GM10248 (cell line): ENCODE measurements at places on chromosomes 2 and 18.

GRCh38 chr2:6471419-6471818 is 394.3 kb downstream of the CMPK2 start:
- DNase-seq, result no peak

DNA sequence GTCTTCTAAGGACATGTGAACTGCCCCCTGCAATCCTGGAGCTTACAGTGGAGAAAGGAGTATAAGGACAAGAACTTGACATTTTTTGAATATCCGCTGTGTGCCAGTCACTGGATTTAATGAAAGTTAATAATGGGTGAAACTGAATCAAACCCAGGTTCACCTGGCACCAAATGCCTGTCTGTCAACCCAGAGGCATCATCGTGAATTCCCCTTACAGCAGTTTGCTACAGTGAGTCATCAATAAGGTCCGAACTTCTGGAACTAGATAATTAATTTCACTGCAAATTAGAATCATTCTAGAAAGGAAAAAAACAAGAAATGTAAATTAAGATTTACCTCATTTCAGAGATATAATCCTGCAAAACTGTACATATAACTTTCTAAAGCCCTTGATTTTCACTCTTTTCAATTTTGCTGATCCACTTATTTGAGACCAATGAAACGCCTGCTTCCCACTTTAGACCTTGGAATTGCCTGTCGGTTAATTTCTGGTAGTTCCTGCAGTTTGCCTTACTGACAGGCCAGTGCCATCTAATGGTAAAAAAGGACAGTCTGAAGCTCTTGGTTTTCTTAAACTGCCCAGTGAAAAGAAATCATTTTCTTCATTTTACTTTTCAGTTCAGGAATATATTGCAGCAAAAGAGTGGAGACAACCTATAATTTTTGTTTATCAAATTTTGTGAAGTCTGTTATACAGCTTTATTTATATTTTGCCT is 8.2 kb downstream of the DSG2 start:
- DNase-seq, result no peak

GRCh38 chr2:66694087-66694860 is 259.3 kb downstream of the MEIS1 start:
- DNase-seq, result no peak

DNA sequence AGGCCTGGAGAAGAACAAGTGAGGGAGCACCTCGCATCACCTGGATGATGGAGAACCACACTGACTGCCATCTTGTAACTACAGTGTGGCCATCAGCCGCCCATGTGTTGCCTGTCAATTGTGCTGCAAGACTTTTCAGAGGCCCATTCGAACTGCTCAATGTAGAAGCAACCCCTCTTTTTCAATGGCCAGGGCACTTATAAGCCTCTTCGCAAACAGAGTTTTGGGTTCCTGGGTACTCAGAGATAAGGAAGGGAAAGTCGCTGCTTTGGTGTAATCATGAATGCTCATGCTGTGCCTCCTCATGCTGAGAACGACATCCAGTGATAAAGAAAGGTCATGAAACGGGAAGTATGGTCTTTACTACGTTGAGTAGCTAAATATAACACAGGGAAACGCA is 143.9 kb upstream of the SLC39A10 start:
- no peak for DNase-seq

- DNase-seq, result peak; percentile 83
Observed at GRCh38 chr2:44952143-44952805, 10.8 kb downstream of the SIX3 start.

GRCh38 chr18:63882333-63883141 is 5.0 kb upstream of the SERPINB2 start:
- no peak for DNase-seq

DNA sequence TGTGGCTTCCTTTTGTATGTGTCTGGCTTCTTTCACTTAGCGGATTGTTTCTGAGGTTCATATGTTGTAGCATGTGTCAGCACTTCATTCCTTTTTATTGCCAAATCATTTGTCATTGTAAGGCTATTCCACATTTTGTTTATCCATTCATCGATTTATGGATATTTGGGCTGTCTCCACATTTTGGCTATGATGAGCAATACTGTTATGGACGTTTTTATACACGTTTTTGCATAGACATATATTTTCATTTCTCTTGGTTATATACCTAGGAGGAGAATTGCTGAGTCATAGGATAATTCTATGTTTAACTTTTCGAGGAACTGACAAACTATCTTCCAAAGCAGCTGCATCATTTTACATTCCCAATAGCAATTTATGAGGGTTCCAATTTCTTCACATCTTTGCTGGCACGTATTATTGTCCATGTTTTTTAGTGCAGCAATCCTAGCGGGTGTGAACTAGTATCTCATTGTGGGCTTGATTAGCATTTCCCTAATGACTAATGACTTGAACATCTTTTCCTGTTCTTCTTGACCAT is 48.1 kb upstream of the TBC1D8 start:
- DNase-seq, result no peak

DNA sequence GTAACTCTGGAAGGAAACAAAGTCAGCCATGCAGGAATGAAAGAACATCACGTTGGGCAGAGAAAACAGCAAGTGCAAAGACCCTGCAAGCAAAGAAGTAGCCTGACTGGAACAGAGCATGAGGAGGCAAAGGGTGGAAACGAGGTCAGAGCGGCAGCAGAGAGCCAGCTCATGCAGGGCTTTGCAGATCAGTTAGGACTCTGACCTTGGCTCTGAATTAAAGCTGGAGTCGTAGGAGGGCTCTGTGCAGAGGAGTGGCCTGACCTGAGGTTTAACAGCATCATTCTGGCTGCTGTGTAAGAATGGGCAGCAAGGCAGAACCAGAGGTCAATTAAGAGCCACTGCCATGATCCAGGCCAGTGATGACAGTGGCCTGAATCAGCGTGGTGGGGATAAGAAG is 220.7 kb downstream of the PRKCE start:
- DNase-seq, result no peak

GRCh38 chr18:71597219-71597618 is 946.9 kb downstream of the CBLN2 start:
- DNase-seq, result no peak
